ENCODE measurements at places on chromosomes 16 and 17.

GRCh38 chr17:2023692-2024571 is 1.2 kb downstream of the RTN4RL1 start:
- DNase-seq, result peak; percentile 64

GRCh38 chr17:32940706-32941390 is 12.9 kb downstream of the TMEM98 start:
- DNase-seq, result no peak

GRCh38 chr16:11177578-11178160 is 78.3 kb downstream of the SOCS1 start:
- DNase-seq, result no peak

GRCh38 chr16:61569028-61569427 is 467.2 kb downstream of the CDH8 start:
- no peak for DNase-seq

GRCh38 chr17:13631529-13631928 is 29.8 kb upstream of the HS3ST3A1 start:
- DNase-seq, result no peak

GRCh38 chr17:78986649-78987328 is 7.1 kb upstream of the LGALS3BP start:
- DNase-seq, result peak; percentile 39

- DNase-seq, result no peak
Observed at GRCh38 chr16:88552166-88552565, 18.0 kb upstream of the ZC3H18 start.

- no peak for DNase-seq
Observed at GRCh38 chr16:67525176-67525860, 3.3 kb upstream of the RIPOR1 start.

DNA sequence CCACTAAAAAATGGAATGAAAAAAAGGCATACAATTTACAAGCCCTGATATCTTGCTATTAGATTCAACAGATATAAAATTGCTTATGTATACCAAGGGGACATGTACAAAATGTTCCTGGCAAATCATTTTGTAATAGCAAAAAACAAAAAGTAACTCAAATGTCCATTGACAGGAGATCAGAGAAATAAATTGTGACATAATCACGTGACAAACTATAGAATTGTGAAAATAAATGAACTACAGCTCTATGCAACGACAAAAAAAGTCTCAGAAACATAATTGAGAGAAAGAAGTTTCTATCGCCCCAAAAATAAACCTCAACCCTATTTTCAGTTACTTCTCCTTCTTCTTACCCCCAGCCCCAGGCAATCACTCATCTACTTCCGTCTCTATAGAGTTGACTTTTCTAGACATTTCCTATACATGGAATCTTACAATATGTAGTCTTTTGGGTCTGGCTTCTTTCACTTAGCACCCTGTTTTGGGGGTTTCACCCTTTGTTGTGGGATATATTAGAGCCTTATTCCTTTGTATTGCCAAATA is 12.1 kb upstream of the ACE start:
- DNase-seq, result no peak

GRCh38 chr16:57637424-57637823 is 9.0 kb downstream of the ADGRG1 start:
- no peak for DNase-seq

GRCh38 chr16:24723663-24724062 is 5.8 kb upstream of the TNRC6A start:
- DNase-seq, result no peak

DNA sequence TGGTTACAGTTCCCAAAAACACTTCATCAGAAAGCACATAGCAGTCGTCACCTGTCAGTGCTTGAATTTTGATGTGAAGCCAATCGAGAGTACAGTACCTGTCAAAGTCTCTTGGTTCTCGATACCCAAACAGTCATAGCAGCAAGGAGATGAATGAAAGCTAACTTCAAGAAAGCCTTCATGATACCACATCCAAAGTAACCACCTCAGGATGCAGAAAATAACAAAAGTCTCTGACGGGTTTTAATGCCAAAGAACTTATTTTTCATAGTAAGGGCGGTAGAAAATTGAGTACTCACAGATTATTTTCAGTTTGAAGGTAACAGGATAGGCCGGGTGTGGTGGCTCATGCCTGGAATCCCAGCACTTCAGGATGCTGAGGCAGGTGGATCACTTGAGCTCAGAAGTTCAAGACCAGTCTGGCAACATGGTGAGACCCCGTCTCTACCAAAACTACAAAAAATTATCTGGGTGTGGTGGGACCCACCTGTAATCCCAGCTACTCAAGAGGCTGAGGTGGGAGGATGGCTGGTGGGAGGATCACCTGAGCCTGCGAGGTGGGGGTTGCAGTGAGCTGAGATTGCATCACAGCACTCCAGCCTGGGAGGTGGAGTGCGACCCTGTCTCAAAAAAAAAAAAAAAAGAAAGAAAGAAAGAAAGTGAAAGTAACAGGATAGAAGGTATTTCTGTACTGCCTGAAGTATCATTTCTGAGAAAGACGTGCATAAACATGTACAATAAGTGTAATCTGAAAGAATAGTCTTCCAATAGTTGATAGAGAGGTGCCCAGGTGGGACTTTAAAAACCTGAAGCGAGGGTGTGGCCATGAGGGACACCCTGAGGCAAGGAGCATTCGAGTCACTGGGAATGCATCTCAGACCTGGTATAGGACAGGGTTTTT is 15.4 kb downstream of the MFSD11 start:
- no peak for DNase-seq

DNA sequence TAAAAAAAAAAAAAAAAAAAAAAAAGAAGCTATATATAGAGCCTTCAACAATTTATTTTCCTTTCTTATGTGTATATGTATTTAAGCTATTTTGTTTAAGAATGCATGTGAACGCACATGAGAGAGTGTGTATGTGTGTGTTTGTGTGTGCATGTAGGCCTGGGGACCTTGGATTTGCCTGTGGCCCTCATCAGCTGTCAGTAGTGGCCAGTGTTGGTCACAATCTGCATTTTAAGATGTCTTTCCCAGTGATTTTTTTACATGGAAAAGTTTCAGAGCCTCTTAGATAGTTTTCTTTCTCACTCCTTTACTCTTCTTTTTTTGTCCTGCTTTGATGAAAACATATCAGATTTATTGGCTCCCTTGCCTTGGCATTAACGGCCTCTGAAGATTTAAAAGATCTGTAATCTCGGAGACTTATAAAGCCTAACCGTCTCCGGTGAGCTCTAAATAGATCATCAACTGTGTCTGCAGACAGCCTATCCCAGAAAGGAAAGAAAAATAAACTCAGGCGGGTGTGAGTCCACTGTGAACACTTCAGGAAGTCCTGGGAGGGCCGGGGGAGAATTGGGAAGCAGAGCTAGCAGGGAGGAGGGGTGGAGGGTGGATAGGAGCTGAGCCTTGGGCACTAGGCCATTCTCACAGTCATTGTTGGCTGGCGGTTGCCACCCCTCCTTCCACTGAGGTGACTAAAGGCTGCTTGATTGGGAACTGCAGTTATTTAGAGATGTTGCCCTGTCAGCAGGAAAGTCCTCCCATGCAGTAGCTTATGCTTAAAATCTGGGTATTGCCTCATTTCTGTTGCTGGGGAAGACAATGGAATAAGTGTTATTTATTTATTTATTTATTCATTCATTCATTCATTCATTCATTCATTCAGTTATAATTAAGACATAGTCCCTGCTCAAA is 86.8 kb downstream of the WWP2 start:
- peak; percentile 83 for DNase-seq

GRCh38 chr17:82028246-82028645 is 3.2 kb upstream of the RAC3 start:
- no peak for DNase-seq

DNA sequence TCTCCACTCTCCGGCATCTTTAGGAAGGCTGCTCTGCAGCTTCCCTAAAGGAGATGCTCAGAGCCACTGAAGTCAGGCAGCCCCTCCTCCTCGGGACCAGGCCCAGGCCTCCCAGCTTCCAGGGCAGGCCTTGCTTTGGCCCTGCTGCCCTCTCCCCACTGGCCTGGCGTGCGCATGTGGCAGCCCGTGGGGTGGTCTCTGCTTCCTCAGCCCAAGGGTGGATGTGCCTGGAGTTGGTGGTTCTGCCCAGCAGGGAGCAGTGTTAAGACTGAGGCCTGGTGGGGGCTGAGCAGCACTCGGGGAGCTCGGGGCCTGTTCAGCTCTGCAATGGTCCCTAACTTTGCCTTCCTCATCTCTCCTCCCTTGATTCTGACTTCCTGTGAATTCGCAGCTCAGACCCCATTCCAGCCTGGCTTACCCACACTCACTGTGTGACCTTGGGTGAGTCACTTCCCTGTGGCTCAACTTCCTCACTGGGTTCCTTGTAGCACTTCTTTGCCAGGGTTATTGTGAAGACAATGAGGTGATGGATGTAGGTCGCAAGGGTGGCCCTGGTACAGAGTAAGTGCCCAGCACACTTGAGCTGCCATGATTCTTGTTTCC is 63.2 kb downstream of the NKD1 start:
- DNase-seq, result no peak

DNA sequence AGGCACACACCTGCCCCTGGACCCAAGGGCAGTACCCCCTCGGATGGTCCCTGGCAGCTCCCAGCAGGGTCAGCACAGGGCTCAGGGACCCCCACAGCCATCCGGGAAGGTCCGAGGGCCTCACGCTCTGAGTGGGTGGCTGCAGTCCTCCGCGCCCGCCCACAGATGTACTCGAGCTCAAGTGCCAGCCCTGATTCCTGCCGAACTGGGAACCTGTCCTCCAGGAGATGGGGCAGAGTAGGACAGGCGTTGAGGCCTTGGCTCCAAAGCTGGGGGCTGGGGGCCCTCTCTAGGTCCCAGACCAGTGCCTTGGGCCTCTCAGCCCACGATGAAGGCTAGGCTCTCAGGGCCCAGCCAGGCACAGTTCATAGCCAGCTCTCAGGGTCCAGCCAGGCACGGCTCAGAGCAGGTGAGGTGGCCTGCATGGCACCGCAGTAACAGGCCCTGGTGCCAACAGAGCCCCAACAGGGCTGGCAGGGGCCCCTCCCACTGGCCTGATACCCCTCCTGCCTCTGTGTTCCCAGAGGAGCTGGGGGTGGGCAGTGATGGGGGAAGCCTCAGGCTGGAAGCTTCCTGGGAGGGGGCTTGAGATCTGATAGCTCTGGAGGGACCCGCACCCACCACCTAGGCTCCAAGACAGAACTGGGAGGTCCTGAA is 35.5 kb upstream of the PVALEF start:
- no peak for DNase-seq

GRCh38 chr17:1421470-1421869 is 21.4 kb upstream of the YWHAE start:
- DNase-seq, result no peak

DNA sequence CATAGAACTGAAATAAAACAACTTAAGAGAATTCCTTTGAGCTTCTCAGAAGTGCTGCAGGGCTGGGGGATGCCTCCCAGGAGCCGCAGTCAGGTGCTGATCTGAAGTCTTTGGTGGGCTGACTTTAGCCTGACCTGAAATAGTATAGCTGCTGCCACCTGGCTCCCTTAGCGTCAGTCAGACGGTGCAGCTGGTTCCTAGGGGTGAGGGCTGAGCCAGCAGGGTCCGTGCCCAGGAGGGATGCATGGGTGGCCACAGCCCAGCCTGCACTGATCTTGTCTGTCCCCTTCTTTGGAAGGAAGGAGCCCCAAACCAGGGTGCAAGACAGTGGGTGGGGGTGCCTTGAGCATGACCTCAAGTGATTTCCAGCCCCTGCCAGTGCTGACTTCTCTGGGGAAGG is 11.5 kb downstream of the MAPT start:
- DNase-seq, result no peak

DNA sequence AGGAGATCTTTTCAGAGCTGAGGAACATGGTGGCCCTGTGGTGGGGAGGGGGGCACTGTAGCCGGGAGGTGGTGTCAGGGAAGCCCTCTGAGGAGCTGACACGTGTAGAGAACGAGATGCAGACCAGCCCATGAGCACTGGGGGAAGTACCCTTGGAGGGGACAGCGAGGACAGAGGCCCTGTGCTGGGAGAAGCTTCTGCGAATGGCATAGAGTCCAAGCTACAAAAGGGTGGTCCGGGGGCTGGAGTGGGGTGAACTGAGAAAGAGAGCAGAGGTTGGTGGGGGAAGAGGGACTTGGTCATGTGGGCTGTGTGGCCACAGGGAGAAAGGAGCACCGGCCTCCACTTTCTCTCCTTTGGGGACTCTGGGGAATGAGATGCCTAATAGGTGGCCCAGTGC is 270.8 kb downstream of the CBLN1 start:
- no peak for DNase-seq

DNA sequence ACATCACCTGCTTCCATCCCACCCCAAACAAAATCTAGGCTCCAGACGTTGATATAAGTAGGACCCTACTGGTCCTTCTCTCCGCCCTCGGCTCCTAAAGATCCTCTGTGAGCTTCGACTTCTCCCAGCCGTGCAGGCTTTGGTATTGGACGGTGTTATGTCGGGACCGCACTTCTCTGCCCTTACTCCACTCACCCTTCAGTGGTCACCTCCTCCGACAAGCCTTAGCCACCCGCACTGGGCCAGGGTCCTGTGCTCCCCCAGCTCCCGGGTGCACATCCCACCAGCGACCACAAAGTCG is 1.6 kb downstream of the PSMB10 start:
- no peak for DNase-seq

DNA sequence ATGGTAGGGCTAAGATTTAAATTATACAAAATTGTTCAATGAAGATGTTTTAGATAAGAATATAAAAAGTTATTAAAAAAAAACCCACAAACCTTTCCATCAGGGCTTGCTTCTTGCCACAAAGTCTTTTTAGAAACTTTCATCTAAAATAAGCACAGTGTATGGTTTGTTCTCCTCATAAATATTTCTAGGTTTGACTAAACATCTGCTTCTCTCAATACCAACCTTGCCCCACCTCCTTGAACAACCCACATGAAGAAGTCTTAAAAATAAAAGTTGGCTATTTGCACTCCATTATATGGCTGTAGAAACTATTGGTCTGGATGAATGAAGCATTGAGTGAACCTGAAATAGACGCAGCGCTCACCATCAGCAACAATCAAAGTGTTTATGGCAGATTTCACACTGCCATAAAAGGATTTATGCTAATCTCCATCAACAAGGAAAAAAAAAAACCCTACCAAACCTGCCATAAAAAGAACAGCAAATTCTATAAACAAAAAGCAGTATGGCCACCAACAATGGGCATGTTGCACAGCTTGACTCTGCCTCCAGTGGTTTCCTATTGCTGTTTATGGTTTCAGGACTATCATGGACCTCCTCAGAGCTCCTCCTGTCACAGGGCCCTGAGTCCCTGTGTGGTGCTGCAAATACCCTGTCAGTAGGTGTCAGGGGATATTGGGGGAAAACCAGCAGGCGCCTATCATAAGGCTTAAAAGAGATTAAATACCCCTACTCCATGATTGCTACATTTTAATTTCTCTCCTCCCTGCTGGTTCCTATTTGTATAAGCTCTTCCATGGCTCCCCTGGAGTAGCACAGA is 37.6 kb downstream of the SNX11 start:
- no peak for DNase-seq

- DNase-seq, result no peak
Observed at GRCh38 chr17:43135454-43135819, 10.3 kb upstream of the BRCA1 start.

- DNase-seq, result peak; percentile 43
Observed at GRCh38 chr17:51056813-51057510, 63.7 kb downstream of the SPAG9 start.

- no peak for DNase-seq
Observed at GRCh38 chr16:8262299-8262698, 328.0 kb downstream of the TMEM114 start.

- DNase-seq, result no peak
Observed at GRCh38 chr16:53056392-53056881, 1.6 kb downstream of the CHD9 start.

- no peak for DNase-seq
Observed at GRCh38 chr16:84611041-84611440, 6.8 kb downstream of the COTL1 start.

Measured in ovary (tissue), 10 donors.